ENCODE measurements at places on chromosomes 3 and 15.

DNA sequence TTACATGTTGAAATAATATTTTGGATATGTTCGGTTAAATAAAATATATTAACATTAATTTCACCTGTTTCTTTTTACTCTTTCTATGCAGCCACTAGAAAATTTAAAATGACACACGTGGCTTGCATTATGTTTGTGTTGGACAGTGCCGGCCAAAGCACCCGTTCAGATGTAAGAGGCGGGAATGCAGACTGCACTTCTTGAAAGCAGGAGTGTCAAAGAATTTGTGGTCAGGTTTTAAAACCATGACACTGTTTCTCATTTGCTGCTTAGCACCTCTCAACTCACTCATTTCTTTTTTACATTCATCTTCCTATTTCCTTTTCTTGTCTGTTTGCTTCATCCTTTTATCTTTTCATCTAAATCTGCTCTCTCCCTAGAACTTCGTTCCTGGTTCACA, 35.3 kb upstream of the MINAR1 start:
- DNase-seq: no peak

DNA sequence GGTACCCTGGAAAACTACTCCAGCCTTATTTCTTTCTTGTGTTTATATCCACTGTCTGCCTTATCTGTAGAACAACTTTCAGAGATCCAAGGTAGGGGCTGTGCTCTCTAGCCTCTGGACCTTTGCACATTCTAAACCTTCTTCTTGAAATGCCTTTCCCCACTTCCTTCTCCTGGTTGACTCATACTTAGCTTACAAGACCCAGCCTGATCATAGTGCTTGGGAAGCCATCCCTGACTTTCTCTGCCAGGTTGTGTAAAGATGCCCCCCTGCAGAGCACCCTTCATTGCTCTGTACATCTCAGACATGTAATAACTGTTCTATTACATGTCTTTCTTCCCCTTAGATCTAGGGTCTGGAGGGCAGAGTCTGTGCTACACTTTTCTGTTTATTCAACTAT, 50.1 kb downstream of the PPM1L start:
- no peak for DNase-seq

DNA sequence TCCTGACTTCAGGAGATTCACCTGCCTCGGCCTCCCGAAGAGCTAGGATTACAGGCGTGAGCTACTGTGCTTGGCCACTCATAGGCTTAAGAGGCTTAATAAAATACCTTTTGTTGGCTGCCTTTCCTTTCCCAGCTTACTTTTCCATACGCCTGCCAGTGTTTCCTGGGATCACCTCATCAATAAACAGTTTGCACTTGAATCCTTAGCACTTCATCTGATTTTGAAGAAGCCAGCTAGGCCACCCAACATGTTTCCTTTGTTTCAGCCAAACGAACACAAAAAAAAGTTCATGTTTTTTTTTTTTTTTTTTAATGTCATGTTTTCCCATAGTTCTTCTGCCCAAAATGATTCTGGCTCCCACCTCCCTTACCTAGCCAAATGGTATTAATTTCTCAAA, 92.3 kb downstream of the RAP2B start:
- DNase-seq: no peak

DNA sequence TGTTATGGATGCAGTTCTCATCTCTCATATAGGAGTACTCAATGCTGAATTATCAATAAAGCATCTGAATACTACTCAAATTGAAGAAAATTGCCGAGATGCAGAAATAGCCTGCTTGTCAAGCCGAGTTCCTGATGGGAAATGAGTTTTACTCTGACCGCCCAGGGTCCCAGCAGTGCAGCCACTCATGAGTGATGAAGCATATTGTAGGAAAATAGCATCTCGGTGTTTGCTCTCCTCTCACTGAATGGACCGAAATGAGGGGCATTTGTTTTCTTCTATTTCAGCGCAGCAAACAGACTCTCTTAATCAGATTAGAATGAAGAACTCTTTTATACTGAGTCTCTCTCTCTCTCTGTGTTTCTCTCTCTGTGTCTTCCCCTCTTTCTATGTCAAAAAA, 190.0 kb downstream of the GABRB3 start:
- no peak for DNase-seq

DNA sequence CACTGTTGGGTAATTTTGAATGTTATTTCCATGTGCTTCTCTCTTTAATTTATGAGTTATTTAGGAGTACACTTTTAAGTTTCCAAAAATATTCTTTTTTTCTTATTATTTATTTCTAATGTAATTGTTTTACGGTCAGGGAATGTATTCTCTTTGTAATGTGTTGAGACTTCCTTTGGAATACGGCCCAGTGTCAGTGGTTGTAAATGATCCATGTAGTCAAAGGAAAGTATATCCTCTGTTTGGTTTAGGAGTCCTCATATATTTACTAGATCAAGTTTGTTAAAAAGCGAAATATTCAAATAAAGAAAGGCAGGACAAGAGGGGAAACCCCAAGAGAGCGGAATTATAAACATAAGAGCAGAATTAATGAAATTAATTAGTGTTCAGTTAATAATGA, 49.0 kb upstream of the ADGRG7 start:
- no peak for DNase-seq

DNA sequence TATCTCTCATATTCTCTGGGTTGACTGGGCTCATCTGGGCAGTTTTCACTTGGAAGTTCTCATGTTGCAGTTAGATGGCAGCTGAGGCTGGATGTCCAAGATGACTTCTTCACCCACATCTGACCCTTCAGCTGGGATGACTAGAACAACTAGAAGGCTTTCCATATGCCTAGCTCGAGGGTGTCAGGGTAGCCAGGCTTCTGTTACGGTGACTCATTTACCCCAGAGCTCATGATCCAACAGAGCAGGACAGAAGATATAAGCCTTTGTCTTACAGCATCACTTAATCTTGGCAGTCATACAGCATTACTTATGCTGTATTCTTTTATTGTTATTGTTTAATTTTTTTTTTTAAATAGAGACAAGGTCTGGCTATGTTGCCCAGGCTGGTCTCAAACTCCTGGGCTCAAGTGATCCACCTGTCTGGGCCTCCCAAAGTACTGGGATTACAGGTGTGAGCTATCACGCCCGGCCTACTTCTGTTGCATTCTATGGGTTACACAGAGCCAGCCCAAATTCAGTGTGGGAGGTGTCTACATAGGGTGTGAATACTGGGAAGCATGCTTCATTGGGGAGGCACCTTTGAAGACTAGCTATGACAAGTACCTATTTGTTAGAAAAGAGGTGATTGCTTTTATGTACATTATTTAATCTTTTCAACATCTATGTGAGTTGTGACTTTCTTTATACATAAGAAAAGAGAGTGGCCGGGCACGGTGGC, 10.7 kb downstream of the HMCES start:
- peak; percentile 71 for DNase-seq

- DNase-seq: no peak
Measured at GRCh38 chr3:85706130-85706529, 747.3 kb downstream of the CADM2 start.

DNA sequence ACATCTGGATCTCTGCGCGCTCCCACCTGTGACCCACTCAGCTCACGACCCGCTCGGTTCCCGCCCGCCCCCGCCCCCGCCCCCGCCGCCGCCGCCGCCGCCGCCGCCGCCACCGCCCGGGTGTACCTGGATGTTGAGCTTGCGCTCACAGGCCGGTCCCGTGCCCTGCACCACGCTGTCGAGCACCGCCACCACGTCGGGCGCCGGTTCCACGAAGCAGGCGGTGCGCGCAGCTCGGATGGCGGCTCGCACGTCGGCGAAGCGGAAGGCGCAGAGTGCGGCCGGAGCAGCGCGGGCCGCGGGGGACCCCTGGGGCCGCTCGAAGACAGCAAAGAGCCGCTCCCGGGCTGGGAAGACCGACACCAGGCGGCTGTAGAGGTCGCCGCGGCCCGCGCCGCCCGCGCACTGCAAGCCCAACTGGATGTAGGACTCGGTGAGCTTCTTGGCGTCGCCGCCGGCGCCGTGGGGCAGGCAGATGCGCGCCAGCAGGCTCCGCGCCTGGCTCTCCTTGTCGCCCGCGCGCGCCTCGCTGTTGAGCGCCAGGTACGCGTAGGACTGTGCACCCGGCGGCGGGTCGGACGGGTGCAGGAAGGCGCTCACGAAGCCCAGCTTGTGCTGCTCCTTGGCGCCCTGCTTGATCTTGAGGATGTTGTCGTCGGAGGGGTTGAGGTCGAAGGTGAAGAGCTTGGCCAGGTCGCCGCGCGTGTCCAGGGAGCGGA, 1.1 kb downstream of the PLXND1 start:
- no peak for DNase-seq

DNA sequence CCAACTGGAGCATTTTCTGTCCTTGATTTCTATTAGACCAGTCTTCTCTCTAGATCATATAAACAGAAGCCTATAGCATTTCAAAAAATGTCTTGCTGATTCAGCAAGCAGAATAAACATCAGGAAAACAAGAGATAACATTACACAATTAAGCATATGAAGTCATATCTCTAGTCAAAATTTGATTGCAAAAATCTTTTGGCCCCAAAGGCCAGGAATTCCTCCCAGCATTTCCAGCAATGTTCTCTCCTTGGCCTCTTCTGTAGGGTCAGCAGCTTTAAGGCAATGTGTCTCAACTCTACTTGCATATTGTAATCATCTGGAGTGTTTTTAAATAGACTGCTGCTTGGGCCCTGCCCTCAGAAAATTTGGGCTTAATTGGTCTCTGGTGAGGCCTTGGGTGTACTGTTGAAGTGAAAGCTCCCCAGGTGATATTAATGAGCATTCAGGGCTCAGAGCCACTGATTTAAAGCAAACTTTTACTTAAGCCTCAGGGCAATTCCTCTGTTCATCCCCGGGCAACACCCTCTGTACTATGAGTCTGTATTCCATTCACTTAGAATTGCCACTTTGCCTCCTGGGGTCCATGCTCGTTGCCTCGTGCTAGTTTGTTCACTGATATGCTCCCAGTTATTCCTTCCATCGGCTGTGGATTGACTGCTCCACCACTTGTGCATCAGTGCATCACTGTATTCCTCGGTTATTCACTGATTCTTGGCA, 1072.6 kb downstream of the ROBO2 start:
- DNase-seq: no peak

DNA sequence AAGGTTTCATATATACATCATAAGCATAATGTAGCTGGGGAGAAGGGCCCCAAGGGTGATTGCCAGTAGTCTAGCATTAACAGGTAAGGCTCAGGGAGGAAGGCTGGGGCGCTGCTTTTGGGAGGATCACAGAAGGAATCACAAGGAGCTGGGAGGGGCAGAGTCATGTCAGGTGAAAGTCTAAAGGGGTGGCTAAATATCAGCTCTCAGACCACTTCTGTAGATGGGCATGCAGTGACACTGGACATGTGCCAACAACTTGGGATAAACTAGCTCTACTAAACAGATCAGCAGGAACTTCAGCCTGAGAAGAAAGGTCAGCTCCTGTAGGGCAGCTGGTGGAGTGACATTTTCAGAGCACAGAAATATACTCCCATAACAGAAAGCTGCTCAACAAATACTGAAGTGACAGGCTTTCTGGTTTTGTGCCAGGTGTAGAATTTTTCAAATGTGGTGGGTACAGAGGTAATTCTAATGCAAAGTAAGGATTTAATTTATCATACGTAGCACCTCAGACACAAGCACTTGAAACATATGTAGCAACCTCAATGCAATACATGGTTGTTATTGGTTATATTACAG, 79.4 kb downstream of the PEX5L start:
- DNase-seq: no peak

GRCh38 chr3:151900884-151901643, 27.6 kb downstream of the SUCNR1 start:
- DNase-seq: no peak

DNA sequence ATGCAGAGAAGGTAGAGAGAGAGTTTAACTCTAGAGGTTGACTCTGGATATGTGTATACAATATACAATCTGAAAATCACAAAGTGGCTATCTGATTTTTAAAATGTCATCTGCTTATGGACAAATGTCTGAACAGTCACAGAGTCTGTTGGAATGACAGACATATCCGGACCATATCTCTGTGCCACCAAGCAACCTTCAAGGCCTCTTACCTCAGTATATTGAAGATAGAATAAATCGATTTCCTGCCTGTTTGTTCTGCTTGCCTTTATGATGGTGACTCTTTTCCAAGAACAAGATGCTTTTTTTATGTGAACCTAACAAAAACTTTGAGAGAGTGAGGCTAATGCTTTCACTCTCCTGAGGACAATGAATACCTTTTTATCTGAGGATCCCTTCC, 151.1 kb downstream of the RBPMS2 start:
- DNase-seq: no peak

DNA sequence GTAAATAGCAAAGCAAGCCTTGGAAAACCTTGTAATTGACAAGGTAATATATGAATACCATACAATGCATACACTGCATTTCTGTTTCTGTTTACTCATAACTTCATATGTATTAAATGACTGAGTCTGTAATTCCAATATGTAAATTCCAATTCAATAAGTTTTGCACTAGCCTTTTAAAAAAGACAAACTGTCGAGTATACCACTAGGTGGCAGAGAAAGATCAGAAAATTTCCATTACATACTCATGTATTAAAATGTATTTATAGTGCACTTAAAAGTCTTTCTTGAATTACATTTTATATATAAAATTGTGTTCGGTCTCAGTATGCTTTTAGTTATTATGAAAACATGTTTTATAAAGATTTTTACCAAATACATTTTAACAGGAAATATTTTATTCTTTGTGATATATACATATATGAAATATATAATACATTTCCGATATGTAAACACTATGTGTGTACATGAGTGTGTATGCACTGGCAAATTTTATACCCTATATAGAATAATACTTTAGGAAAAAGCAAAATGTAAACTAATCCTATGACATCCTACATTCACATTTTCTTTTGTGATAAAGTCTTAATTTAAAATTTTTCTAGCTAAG, 216.8 kb downstream of the VGLL3 start:
- no peak for DNase-seq

- DNase-seq: no peak
Measured at GRCh38 chr3:133987136-133987535, 42.6 kb downstream of the SLCO2A1 start.

GRCh38 chr15:40793216-40793989, 13.5 kb upstream of the ZFYVE19 start:
- peak; percentile 80 for DNase-seq

GRCh38 chr15:43144512-43144911, 11.1 kb downstream of the TMEM62 start:
- no peak for DNase-seq

GRCh38 chr3:172707967-172708366, 2.9 kb downstream of the NCEH1 start:
- DNase-seq: no peak

DNA sequence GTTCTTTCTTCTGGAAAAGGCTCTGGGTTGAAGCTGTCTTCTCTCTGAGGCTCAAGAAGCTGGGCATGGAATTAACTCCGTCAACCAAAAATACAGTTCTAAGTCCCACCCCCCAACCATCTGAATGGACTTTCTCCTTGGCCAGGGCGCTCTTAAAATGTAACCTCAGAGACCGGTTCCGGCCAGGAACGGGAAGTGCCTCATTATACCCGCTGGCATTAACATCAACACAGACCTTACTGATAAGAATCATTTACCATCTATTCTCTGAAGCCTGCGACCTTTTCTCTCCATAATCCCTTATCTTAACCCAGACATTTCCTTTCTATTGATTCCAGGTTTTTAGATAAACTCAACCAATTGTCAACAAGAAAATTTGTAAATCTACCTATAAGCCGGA, 64.7 kb downstream of the ATP1B3 start:
- no peak for DNase-seq

- no peak for DNase-seq
Measured at GRCh38 chr3:133980035-133980434, 49.7 kb downstream of the SLCO2A1 start.
